Thoracic aorta (tissue), 2 donors: ENCODE measurements at places on chromosomes 11 and 22. TPM values are rescaled to one million over a fixed set of nuclear protein-coding genes. Genes with fewer than 3 reads are reported as not detected.

GRCh38 chr11:66231561-66231960 is 36.9 kb upstream of the RAB1B start:
- no peak for DNase-seq

The RAB38 gene
- 0.56 TPM for total RNA-seq

GRCh38 chr11:133840479-133840941 is 4.8 kb downstream of the SPATA19 start:
- no peak for DNase-seq

The OR51B4 gene
- total RNA-seq: not detected

- no peak for DNase-seq
Observed at GRCh38 chr11:127506647-127507046, 506.1 kb upstream of the KIRREL3 start.

- no peak for DNase-seq
Observed at GRCh38 chr11:44814881-44815592, 88.3 kb downstream of the TSPAN18 start.

DNA sequence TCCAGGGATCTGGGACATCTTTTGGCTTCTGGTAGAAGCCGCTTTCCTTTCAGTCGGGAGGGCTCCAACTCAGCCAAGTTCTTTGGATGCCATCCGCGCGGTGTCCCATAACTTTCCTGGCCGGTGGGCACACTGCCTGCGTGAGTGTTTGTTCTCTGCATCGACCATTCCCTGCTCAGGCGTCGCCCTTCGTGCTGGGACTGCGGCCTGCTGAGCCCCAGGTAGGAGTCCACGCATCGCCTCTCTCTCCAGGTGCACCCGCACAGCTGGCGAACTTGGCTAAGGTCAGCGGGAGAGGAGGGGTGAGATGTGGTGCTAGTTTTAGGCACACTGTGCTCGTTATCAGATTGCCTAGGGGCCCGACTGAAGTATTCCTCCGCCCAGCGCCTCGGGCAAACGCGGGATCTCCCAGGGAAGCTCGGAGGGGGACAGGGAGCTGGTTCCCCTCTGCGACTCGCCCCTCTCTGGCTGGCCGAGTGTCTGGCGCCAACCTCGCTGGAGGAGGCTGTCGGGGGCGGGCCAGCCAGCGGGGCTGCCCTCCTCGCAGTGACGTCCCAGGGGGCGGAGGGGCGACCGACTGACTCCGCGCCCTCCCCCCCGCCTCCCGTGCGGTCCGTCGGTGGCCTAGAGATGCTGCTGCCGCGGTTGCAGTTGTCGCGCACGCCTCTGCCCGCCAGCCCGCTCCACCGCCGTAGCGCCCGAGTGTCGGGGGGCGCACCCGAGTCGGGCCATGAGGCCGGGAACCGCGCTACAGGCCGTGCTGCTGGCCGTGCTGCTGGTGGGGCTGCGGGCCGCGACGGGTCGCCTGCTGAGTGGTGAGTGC is at the start of gene LAYN:
Gene LAYN (plus strand): TSS at position 607 of the 823 bp plus-strand sequence. CDS start 124 bp downstream, at position 731.
- DNase-seq: peak; percentile 12

DNA sequence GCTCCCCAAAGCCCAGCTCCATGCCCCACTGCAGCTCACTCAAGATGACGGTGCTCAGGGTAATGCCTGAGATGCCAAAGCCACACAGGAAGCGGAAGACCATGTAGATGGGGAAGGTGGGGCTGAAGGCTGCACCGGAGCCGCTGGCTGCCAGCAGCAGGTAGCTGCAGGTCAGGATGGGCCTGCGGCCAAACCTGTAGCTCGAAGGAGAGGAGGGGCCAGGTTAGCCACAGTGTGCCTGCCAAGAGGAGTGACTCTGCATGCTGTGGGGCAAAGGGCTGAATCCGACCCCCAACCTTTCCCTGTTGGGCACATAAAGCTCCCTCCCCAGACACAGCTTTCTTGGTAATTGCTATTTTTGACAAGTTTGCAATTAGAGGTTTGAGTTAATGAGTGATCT is 14.9 kb upstream of the SLC22A6 start:
- DNase-seq: no peak

DNA sequence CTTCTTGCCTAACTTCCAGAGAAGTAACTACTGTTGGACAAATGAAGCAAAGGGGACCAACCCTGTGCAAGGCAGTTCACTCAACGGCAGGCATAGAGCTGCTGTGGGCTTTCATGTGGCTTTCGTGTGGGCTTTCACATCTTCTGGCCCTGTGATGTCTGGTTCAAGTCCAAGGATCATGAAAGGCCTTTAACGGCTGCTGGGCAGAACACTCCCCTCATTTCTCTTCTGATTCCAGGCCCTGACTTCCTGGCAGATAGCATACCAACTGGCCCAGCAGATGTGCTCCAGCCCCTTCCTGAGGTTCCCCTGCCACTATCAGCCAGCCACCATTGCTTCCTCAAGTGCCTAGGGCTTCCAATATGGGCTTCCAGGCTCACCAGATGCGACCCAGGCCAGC is 28.7 kb upstream of the CTR9 start:
- no peak for DNase-seq
